ENCODE measurements at places on chromosomes 2 and 18.

GRCh38 chr2:188085421-188085820 lies 206.3 kb upstream of the GULP1 start:
- no peak for DNase-seq

DNA sequence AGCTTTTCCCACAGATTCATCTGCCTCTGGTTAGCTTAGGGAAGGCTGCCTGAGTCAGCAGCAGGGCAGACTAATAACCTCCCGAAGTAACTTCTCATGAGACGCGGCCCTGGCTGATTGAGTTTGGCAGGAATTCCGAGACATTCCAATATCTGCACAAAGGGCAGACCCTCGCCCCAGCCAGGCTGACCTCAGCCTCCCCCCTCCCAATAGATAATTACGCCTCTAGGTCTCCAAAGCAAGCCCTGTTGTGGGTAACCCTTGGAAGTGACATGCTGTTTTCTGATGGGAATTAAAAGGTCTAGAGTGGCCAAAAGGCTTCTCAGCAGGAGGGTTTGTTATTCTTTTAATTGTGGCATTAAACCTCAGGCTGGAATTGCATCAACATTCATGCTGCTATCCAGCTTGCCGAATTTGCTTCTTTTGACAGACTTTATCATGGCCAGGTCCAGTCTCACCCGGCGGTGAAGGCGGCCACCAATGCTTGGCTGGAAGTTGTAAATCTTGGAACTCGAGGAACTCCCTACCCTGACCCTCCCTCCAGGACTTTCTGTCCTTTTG lies 98.0 kb upstream of the SLC14A2 start:
- DNase-seq = no peak

- no peak for DNase-seq
Measured at GRCh38 chr2:211957799-211958198, 580.8 kb downstream of the ERBB4 start.

- no peak for DNase-seq
Measured at GRCh38 chr2:121529439-121530211, 1.1 kb upstream of the RNU4ATAC start.

- DNase-seq = no peak
Measured at GRCh38 chr2:68362749-68363148, 2.3 kb upstream of the PLEK start.

- no peak for DNase-seq
Measured at GRCh38 chr18:60873708-60874107, 459.5 kb upstream of the CDH20 start.

- DNase-seq = no peak
Measured at GRCh38 chr2:127740665-127741288, 39.5 kb downstream of the SFT2D3 start.

DNA sequence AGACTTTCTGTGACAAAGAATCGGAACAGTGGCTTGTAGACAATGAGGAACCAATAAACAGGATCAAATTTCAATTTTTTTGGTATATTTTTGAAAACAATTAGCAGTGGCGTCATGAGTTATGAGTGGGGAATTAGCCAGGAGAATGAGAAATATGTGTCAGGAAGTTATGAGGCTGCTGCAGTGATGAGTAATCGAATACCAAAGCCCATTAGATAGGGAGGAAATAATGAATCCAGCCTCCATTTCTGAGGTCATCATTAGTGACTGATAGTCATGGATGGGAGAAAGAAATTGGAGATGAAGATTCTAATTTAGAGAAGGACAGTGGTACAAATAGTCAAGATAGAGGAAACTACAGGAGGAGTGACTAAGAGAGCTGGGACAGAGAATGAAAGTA lies 673.1 kb upstream of the VRK2 start:
- DNase-seq = no peak

DNA sequence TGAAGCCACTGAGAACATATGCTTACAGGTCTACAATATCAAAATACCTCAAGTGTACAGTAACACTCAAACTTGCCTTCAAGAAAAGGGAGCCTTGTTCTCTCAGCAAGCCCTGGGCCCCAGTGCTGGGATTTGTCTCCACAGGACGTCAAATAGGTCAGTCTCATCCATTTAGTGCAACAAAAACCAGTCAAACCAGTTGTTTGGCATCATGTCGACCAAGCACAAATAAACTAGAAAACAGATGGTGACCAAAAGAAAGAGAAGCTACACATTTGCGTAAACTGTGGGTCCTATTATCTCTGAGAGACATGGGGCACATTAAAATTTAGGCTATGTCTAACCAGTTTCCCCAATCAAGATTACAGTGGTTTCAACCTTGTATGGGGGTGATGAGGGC lies 182.6 kb upstream of the PKDCC start:
- DNase-seq = no peak

DNA sequence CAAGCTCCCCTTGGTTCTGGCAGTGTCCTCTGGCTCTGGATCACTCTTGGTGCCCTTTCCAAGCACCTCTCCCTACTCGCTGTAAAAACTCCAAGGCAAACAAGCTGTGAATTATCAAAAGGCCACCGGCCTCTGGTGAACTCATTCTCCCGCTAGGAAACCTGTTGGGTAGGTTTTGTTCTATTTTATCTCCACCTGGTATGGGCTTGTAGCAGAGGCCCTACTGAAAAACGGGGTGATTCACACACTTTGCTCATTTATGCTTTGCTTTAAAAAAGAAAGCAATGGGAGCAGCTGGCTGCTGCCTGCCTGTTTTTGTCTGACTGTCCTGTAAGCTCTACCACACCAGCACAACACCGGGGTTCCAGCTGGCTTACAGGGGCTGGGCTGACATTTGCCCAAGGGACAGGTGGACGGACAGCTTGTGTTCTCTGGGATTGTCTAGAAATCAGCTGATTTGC lies 56.8 kb downstream of the SH3BP4 start:
- DNase-seq = no peak

DNA sequence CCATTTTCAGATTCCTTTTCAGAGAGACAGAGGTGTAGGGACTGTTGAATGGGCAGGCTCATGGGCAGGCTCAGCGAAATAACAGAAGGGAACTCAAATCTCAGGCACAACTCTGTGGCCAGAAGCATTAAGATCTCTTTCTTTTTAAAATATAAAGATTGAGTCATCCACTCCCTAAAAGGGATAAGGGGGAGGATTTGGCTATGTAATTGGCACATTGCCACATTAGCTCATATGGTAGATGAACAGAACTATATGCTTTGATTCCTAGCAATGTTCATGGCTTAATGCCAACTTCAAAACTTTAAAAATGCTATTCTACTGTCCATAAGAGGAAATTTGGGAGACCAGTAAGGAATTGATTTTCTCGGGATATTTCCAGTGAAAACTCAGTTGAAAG lies 53.8 kb upstream of the SLC5A7 start:
- no peak for DNase-seq

DNA sequence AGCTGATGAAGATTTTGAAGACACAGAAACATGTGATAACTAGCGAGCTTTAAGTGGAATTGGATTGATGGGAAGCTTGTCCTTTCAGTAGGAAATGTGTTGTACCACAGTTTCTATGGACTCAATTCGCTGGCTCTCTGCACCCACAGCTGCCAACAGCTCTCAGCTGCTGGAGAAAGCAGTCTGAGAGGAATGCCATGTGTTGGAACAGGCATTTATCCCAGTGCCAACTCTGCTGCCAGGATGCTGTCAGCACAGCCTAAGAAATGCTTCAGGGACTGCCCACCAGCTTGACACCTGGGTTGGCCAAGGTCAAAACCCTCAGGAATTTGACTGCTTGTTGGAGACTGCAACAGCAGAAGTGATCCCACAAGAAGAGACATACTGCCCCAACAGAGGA lies 193.0 kb upstream of the THSD7B start:
- DNase-seq = no peak

DNA sequence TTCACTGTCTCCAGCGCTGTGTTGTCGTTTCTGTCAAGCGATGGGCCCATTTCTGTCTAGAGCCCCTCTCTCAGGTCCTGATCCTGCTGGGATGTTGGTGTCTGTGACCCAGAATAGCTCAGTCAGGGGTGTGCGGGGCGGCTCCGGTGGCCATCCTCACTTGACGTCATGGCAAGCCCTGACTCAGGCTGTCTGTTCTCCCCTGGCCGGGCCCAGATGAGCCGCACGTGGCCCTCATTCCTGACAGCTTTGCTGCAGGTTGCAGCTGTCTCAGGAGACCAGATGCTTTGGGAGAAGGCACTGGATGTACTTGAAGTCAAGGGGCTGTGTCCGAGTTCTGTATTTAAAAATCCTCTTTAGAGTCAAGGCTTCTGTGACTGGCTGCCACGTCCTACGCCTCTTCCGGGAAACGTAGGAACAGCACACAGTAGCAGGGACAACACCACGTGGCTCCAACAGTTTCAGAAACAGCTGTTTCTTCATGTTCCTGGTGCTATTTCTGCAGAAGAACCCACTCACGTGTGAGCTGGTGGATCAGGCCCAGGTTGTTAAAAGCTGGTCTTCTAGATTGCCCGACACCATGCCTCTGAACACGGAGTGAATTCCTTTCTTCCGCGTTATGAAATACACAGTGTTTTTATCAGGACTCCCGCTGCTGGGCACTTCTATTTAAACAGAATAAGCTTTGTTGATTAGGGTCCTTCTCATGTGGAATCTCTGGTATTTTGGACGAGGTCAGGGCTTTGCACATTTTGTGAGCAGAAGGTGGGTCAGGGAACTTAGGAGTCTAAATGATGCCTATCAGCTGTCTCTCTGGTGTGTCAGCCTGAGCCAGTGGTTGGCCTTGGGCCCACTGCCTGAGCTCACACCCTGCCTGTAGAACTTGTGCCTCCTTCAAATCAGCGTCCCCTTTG lies 28.3 kb upstream of the NTSR2 start:
- DNase-seq = no peak

- no peak for DNase-seq
Measured at GRCh38 chr2:25979001-25979400, 3.3 kb downstream of the KIF3C start.

- DNase-seq = no peak
Measured at GRCh38 chr2:64318476-64318748, 135.6 kb upstream of the LGALSL start.

- no peak for DNase-seq
Measured at GRCh38 chr2:207332480-207333212, 166.9 kb upstream of the KLF7 start.

- DNase-seq = no peak
Measured at GRCh38 chr2:121286506-121286905, 1.5 kb upstream of the TFCP2L1 start.

DNA sequence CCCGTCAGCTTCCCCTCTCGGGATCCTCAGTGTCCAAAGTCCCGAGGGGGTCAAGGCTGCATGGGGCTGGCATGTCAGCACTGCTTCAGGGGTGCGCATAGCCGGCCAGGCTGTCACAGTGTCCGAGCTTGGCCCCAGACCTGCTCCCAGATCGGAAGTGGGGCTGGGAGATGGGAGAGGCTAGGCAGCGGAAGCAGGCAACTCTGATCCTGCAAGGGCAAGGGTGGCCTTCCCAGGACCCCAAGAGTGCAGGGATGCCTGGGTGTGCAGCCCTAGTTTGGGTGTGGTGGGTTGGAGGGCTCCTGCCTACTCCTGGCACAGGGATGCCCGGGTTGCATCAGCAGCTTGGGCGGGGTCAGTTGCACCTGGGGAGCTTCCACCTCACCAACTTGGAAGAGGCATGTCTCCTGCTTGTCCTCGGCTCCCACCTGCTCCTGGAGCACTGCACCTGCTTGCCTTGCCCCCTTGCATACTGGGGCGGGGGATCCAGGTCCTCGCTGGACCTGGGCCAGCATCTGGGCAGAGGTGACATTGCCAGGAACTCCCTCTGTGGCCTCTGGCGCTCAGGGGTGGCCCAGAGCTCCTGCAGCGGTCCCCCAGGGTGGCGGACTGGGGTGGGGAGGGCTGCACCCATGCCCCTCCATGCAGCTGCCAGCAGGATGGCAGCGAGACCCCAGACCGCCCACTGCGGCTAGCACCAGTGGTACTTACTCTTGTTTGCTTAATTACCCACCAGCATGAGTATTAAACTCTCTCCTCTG lies 41.3 kb downstream of the CBLN2 start:
- no peak for DNase-seq

GRCh38 chr2:108074946-108075345 lies 88.6 kb downstream of the SLC5A7 start:
- DNase-seq = no peak

DNA sequence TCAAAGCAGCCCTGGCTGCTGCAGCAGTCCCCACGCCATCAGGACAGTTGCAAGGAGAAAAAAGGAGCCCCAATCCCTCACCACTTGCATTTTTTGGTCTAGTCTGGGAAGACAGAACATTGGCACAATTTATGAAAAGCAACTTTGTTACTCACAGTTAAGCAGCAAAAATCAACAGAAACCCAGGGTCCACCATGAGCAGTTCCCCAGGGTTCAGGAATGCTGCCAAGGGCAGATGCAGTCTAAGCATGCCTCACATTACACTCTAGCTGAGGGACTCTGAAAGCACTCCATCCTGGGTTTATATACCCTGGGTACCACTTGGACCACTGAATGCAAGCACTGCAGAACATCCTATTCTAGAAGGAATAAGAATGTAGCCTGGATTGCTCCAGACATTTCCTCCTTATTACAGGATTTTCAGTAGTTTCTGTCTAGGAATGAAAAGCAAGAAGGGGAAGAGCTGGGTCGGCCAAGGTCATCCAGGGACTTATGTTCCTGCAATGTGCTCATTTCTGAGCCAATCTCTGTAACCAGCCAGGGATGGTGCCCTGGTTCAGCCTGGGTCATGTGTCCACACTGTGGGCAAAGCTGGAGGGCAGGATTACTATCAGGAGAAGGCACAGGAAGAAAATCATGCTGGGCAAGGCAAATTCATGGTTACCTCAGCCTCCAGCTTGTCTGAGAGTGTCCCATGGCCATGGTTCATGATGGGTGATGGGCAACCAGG lies 19.5 kb upstream of the TMEM163 start:
- DNase-seq = no peak

DNA sequence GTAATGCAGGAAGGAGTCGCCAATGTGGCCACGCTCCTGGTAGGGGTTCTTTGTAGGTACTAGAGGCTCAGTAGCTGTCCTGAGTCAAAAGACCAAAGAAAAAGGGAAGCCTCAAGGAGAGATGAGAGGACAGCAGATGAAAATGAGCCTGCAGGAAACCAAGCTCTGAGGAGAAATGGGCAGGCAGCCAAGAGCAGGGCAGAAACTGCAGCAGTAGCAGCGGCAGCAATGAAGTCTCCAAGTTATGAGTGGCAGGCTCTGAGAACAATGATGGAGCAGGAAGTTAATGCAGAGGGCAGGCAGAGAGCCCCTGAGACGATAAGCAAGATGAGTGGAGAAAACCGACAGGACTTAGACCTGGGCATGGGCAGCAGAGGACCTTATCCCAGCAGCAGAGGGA lies 48.2 kb upstream of the TMEM200C start:
- DNase-seq = no peak

- DNase-seq = no peak
Measured at GRCh38 chr2:191351298-191351697, 106.1 kb downstream of the MYO1B start.

GRCh38 chr2:74372674-74373073 lies 7.4 kb downstream of the DCTN1 start:
- no peak for DNase-seq

DNA sequence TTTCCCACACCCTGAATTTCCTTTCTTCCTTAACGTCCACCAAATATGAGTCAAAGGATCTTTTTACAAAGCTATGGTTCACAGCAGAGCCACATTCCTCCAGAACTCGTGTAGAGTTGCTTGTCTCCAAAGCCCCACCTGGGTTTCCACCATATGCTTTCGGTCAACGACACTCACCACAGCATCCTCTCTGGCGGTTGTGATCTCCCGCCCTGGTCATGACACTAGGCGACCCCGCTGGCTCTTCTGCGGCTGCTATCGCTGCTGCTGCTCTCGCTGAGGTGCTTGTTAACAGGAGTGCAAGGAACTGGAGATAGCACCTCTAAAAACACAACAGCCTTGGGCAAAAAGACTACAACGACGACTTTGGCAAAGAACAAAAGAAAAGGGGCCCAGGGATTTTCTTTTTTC lies 340 bp downstream of the SLC40A1 start:
- DNase-seq = peak; percentile 42
